Liver (tissue), 10 donors: ENCODE measurements at places on chromosomes 7 and 10. TPM values are rescaled to one million over a fixed set of nuclear protein-coding genes. Genes with fewer than 3 reads are reported as not detected.

ADIRF gene
- 0.61 TPM for total RNA-seq

C10orf62 gene
- total RNA-seq = 3.0 TPM

- DNase-seq = no peak
- no peak overlapping the region for H3K4me3 ChIP-seq
- H3K4me1 ChIP-seq = no peaks in the 10 kb centered on the region
- H3K27ac ChIP-seq = no peak overlapping the region
- no peaks in the 10 kb centered on the region for H3K36me3 ChIP-seq
Observed at GRCh38 chr7:17781491-17782215, 158.6 kb downstream of the SNX13 start.

- H3K4me3 ChIP-seq = no peak overlapping the region
- H3K27me3 ChIP-seq = no peaks in the 10 kb centered on the region
- DNase-seq = no peak
- no peak overlapping the region for H3K27ac ChIP-seq
- H3K4me1 ChIP-seq = peaks cover 11% of the 10 kb centered on the region
- no peaks in the 10 kb centered on the region for H3K36me3 ChIP-seq
Observed at GRCh38 chr7:150903606-150904005, 51.3 kb downstream of the AOC1 start.

MBL2 gene
- 36.2 TPM for total RNA-seq
